ENCODE measurements at places on chromosomes 3 and 15. TPM values are rescaled to one million over a fixed set of nuclear protein-coding genes. Genes with fewer than 3 reads are reported as not detected.

DNA sequence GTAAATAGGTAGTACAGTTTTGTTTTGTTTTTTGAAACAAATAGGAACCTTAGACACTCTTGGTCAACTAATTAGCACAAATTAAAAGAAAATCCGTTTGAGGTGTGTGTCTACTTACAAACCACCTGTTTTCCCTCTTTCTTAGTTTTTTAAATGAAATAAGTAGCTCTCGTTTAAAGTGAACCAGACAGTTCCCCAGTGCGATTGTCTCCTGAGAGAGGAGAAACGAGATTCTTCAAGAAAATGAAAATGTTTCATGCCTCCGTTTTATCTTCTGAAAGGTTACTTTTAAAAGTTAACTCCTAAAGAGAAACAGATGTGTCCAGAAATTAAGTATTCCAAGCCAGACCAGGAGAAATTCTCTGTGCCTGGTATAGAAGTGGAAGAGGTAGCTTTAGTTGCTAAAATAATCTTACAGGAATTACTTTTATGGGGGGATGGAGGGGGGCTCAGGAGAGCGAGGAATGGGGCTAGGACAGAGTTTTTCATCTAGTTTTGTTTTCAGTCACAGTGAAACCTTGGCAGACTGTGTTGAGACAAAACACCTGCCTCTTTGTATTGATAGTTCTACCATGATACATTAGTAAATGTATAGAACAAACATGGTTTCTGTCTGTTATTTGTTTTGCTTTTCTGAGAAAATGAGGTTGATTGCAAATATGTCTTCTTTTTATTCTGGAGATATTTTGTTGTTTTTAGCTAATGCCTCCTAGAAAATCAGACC lies 155.1 kb upstream of the CNTN4 start:
- no peak for DNase-seq

GRCh38 chr15:98144388-98144787 lies 183.9 kb downstream of the ARRDC4 start:
- no peak for DNase-seq

- no peak for DNase-seq
These were observed 47.9 kb downstream of the ST3GAL6 start for GRCh38 chr3:98811048-98811447.

DNA sequence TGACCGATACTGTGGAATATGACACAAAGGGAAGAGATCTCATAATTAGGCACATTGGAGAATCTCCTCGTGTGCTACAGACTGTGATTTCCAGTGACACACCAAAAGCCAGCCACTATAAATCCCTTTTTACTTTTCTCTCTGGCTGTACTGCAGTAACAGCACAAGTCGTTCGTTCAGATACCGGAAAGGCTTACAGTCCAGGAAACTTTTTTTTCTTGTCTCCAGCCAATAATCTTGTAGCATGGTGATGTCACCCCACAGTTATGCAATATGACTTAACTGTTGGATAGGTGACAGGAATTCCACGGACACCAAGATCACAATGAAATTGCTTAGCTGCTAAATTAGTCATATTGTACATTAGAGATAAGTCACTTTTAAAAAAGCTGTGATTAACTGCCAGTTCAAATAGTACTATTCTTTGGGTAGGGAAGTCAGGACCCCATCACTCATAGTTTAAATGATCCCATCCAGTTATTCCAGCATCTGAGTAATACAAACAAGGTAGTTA lies 36.3 kb upstream of the TSC22D2 start:
- DNase-seq, result no peak

FLNB gene
- total RNA-seq, result 122 TPM

GRCh38 chr3:177606891-177607290 lies 409.6 kb upstream of the TBL1XR1 start:
- DNase-seq, result no peak

GRCh38 chr3:54665016-54665600 lies 262.8 kb downstream of the LRTM1 start:
- no peak for DNase-seq

GRCh38 chr3:124347418-124347817 lies 355.5 kb upstream of the ROPN1 start:
- DNase-seq, result no peak

GRCh38 chr3:140510303-140510861 lies 167.5 kb upstream of the TRIM42 start:
- no peak for DNase-seq

NPAP1 gene
- not detected for total RNA-seq

CDCP1 gene
- total RNA-seq, result 70.1 TPM

DNA sequence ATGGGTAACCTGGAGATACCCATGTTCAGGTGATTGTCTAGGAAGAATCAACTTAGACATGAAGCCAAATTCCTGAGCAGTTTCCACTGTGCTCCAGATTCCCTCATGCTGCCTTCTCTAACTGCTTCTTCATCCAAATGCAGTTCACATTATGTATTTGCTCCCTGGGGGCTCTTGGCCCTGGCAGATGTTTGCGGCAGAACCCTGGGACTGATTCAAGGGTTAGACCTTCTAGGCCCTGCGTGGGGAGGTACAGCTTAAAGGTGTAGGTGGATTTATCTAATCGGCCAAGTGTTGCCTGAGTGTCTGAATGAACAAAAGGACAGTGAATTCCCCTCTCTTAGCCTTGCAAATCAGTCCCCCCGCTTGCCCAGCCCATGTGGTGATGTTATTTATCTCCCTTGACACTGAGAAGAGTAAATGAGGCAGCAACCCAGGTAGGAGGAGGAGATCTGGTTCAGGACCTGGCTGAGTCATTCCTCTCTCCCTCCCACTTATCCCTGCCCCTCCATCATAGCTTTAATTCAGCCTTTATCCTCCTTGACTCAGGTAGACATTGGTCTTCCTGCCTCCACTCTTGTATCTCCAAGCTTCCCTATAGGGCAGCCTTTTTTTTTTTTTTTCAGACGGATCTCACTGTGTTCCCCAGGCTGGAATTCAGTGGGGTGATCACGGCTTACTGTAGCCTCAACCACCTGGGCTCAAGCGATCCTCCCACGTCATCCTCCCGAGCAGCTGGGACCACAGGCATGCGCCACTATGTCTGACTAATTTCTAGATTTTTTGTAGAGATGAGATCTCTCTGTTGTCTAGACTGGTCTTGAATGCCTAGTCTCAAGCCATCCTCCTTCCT lies 54.8 kb downstream of the MAGEF1 start:
- no peak for DNase-seq

MOBP gene
- total RNA-seq, result 0.13 TPM

WDR93 gene
- 0.26 TPM for total RNA-seq

FBXO40 gene
- total RNA-seq, result not detected

DNA sequence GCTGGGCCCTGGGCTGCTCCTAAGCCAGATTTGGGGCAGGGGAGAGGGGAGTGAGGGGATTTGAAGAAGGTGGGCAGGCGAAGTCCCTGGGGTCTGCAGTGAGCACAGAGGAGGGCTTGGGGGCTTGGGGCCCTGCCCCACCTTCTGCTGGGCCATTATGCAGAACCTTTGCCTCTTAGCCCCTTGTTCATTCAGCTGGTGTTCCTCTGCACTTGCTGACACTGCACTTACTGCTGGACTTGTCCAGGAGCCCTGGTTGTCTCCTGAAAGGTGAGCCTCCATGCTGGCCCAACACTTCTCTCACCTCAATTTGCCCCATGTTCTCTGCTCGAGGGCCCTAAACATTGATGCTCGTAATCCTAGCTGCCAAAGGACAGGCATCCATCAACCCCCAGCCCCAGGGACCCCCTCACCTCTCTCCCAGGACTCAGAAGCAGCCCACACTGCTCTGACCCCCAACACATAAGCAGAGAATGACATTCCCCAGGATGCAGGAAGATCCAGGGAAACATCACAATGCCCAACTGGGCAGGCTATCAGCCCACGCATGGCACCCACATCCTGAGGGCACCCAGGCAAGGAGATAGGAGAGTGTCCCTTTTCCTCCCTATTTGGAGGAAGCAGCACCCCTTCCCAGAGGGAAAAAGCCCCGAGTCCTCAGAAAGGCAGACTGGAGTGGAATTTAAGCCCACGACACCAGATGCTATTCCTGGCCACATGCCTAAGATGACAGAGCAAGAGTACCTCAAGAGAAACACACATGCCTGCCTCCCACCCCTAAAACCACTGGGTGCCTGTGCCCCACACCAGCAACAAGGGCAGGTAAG lies 76.8 kb downstream of the ADCY5 start:
- no peak for DNase-seq

GRCh38 chr3:196288141-196288460 lies 575 bp upstream of the PCYT1A start:
- DNase-seq, result no peak

- no peak for DNase-seq
These were observed 126.3 kb downstream of the FOXB1 start for GRCh38 chr15:60130398-60130797.

- DNase-seq, result no peak
These were observed 240.5 kb upstream of the HES1 start for GRCh38 chr3:193895409-193895808.

DNA sequence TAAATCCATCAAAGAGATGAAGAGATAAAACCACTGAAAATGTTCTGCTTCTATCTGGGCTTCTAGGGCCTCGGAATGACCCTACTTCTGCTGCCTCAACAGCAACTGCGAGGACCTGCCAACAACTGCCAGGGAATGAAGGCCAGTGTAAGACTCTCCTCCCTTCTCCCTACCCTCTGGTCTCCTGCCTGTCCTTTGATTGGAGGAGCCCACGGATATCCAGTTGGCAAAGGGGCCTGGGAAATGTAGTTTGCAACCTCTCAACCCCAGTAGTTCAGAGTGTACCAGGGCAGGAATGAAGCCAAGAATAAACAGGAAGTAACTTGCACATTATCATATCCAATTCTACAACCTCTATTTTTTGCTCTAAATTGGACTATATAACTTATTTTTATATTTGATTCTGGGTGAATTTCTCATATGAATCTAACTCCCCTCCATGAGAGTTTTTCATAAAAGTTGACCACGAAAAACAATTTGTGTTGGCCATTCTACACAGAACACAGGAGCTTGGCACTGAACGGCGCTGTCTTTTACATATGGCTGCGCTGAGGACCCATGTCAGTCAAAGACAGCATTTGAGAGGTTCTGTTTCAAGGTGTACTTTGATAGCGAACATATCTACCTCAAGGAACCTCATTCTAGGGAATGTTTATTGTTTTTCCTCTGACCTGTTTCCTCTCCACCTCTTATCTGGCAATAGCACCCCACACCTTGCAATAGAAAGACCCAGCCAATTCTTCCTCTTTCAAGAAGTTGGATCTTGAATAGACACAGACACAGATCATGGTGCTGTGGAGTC lies 91.1 kb upstream of the RNF7 start:
- peak; percentile 31 for DNase-seq
